Activated CD8-positive, alpha-beta T cell treated with anti-CD3 and anti-CD28 coated beads, Interleukin-2, amount 10 ng/mL, durations not matched to agents 7 days and 5 days (primary cell): ENCODE measurements at places on chromosomes 3 and 15. TPM values are rescaled to one million over a fixed set of nuclear protein-coding genes. Genes with fewer than 3 reads are reported as not detected.

GRCh38 chr3:129314386-129315222 lies 35.9 kb downstream of the HMCES start:
- DNase-seq = peak; percentile 77
- peaks cover 34% of the 10 kb centered on the region for H3K4me1 ChIP-seq
- peaks cover 8% of the 10 kb centered on the region for H3K36me3 ChIP-seq
- peak overlapping the region; percentile 91 for H3K4me3 ChIP-seq

GRCh38 chr15:83848315-83849050 lies 194.6 kb downstream of the ADAMTSL3 start:
- DNase-seq = no peak
- H3K27me3 ChIP-seq = no peaks in the 10 kb centered on the region
- H3K36me3 ChIP-seq = no peaks in the 10 kb centered on the region
- H3K27ac ChIP-seq = no peak overlapping the region
- H3K4me1 ChIP-seq = no peaks in the 10 kb centered on the region

DNA sequence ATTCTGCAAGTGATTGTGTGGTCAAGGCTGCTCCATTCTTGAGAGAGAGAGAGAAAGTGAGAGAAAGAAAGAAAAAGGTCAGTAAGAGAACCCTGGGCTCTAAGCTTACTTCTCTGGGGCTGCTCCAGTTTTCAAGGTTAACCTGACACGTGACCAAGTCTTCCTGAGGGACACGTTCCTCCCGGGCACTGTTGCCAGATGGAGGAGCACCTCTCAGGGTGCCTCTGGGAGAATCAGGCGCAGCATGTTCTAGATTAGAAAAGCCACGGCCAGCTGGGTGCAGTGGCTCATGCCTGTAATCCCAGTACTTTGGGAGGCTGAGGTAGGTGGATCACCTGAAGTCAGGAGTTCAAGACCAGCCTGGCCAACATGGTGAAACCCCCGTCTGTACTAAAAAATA lies 60.8 kb downstream of the ITGA11 start:
- H3K36me3 ChIP-seq = no peaks in the 10 kb centered on the region
- H3K4me1 ChIP-seq = no peaks in the 10 kb centered on the region
- H3K27ac ChIP-seq = no peak overlapping the region
- H3K4me3 ChIP-seq = no peak overlapping the region

DNA sequence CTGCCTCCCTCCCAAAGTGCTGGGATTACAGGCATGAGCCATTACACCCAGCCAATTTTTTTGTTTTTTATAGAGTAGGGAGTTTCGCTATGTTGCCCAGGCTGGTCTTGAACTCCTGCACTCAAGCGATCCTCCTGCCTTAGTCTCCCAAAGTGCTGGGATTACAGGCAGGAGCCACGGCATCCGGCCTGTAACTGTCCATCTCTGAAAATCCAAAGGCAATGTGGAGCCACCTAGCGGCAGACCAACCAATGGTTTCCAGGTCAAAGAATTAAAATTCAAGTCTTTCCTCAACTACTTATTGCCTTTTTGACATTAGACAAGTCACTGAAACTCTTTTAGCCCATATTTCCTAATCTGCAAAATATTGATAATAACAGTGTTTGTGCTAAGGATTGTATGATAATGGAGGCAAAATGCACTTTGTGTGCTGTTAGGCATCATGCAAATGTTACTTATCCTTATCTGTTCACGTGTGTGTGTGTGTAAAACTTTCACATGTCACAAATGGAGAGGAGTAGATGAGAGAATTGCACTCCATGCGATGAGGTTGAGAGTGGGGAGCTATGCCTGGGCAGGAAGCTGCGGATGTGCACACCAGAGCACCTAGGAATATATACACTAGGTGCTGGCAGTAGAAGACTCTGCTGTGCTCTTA lies 48.7 kb downstream of the COL8A1 start:
- peaks cover 8% of the 10 kb centered on the region for H3K27me3 ChIP-seq
- no peaks in the 10 kb centered on the region for H3K36me3 ChIP-seq
- H3K4me3 ChIP-seq = no peak overlapping the region
- H3K4me1 ChIP-seq = no peaks in the 10 kb centered on the region
- peak; percentile 60 for DNase-seq

Gene CCR9
- 0.08 TPM for total RNA-seq

Gene EPHB3
- 0.13 TPM for total RNA-seq

Gene GPR149
- not detected for total RNA-seq

DNA sequence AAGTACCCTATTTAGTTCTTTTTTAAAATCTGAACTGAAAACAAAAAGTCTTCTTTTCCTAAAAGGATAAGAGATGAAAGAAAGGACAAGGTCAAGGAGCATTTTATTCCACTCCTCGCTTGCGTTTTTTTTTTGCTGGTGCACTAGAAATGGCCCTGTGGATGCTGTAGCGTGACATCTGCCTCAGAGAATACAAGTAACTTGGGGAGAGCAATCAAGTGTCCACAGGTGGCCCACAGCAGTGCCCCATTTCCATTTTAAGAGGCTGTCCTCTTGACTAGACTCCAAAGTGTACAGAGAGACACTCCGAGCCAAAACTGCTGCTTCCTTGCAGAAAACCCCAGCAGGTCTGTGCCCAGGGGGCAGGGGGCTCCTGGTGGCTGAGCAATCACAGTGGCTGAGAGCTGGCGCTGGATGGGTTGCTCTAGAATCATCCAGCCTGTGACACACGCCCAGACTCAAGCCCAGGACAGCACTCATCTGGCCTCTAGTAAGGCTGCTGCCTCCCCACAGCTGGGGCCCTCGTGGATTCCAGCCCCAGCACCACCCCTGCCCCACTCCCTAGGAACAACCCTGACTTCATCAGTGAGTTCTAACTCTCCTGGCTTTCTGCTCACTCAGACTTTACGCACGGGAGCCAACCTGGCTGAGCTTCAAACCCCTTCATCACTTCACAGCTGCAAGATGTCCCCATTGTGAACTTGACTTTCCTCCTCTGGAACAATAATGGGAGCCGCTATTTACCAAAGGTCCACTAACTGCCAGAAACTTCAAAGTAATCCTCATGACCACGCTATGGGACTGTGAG lies 71.1 kb upstream of the SPATA12 start:
- H3K36me3 ChIP-seq = no peaks in the 10 kb centered on the region
- no peak overlapping the region for H3K27ac ChIP-seq
- peaks cover 20% of the 10 kb centered on the region for H3K27me3 ChIP-seq
- peaks cover 35% of the 10 kb centered on the region for H3K4me1 ChIP-seq

DNA sequence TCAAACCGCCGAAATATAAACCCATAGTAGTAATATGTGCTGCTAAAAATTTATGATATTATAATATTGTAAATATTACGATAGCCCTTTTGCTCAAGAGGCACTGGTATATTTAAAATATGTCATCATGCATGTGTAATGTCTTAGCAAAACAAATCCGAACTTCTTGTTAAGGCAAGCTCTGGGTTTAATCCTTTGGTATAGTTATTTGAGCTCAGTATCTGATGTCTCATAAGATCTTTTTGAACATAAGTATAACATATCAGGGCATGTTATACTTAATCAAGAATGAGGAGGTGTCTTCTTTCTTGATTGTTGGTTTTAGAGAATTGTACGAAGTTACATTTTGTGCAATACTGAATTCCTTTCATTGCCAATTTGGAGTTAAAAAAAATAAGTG lies 154.1 kb upstream of the CBLB start:
- H3K4me1 ChIP-seq = no peaks in the 10 kb centered on the region
- H3K36me3 ChIP-seq = peaks cover 11% of the 10 kb centered on the region
- H3K27ac ChIP-seq = no peak overlapping the region
- H3K4me3 ChIP-seq = no peak overlapping the region

GRCh38 chr3:184868477-184868876 lies 56.5 kb downstream of the VPS8 start:
- H3K36me3 ChIP-seq = peaks cover 33% of the 10 kb centered on the region
- peaks cover 12% of the 10 kb centered on the region for H3K4me1 ChIP-seq
- no peak overlapping the region for H3K27ac ChIP-seq
- no peaks in the 10 kb centered on the region for H3K27me3 ChIP-seq
- no peak for DNase-seq

DNA sequence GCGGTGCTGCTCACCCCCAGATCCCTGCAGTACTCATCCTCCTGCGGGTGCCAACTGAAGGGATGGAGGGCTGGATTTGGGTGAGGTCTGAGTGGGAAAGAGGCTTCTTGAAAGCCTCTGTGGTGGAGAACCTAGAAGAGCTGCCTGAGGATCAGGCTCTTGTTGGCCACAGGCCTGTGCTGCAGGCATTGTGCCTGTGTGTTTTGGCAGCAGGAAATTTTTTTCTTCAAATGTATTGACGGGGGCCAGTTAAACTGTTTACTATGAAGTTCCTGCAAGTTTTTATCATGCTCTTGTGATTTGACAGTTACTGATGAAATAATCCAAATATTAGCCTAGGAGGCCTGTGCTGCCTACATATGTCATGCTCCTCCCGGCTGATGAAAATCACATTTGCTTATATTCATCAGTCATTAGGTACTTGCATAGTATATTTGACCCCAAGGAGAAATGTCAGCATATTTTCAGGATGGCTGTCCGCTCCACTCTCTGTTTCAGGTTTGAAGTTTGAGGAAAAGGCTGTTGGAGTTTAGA lies 103.1 kb downstream of the THSD4 start:
- H3K27ac ChIP-seq = no peak overlapping the region
- H3K4me3 ChIP-seq = no peak overlapping the region
- peaks cover 2% of the 10 kb centered on the region for H3K27me3 ChIP-seq
- H3K4me1 ChIP-seq = no peaks in the 10 kb centered on the region

Gene CIDEC
- not detected for total RNA-seq

- no peak overlapping the region for H3K27ac ChIP-seq
- DNase-seq = no peak
- H3K36me3 ChIP-seq = peaks cover 23% of the 10 kb centered on the region
- no peaks in the 10 kb centered on the region for H3K27me3 ChIP-seq
These were observed 33.5 kb upstream of the PTPN23 start for GRCh38 chr3:47347217-47347801.

Gene FOXB1
- 0.50 TPM for total RNA-seq

Gene PTH1R
- not detected for total RNA-seq

GRCh38 chr3:39346785-39347585 lies 17.5 kb downstream of the CCR8 start:
- peaks cover 42% of the 10 kb centered on the region for H3K4me1 ChIP-seq
- H3K4me3 ChIP-seq = no peak overlapping the region
- H3K36me3 ChIP-seq = peaks cover 2% of the 10 kb centered on the region
- peak overlapping the region; percentile 57 for H3K27ac ChIP-seq
- no peaks in the 10 kb centered on the region for H3K27me3 ChIP-seq

- H3K36me3 ChIP-seq = no peaks in the 10 kb centered on the region
- peaks cover 12% of the 10 kb centered on the region for H3K27me3 ChIP-seq
- H3K4me1 ChIP-seq = no peaks in the 10 kb centered on the region
- no peak overlapping the region for H3K4me3 ChIP-seq
- H3K27ac ChIP-seq = no peak overlapping the region
These were observed 84.7 kb downstream of the SCN11A start for GRCh38 chr3:38966811-38967692.
